ENCODE measurements at places on chromosomes 3 and 15.

- DNase-seq = peak; percentile 25
These were observed at the start of gene CCDC80 for GRCh38 chr3:112640930-112641801. Gene CCDC80 (minus strand): TSS chr3:112641143. CDS start chr3:112639905, 1,238 bp downstream.

DNA sequence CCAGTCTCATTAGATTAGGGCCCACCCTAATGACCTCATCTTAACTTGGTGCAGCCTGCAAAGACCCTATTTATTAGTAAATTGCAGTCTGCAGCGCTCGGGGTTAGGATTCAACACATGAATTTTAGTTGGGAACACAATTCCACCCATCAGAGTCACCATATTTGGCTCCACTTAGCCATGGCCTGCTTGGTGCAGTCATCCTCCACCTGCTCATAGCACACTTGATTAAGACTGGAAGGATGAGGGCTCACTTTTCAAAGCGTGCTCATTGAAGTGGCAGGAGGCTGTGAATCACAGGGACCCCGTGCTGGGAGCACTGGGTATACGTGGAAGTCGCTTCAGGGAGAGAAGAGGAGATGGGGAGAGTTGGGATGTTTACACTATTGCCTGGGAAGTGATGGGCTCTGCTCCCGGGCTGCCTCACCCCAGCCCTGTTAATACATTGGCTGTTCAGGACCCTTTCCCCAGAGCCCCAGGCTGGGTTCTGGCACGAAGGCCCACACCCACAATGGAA, 68.2 kb downstream of the ASB7 start:
- no peak for DNase-seq

- DNase-seq = no peak
These were observed 8.1 kb downstream of the SEMA7A start for GRCh38 chr15:74425630-74426029.

DNA sequence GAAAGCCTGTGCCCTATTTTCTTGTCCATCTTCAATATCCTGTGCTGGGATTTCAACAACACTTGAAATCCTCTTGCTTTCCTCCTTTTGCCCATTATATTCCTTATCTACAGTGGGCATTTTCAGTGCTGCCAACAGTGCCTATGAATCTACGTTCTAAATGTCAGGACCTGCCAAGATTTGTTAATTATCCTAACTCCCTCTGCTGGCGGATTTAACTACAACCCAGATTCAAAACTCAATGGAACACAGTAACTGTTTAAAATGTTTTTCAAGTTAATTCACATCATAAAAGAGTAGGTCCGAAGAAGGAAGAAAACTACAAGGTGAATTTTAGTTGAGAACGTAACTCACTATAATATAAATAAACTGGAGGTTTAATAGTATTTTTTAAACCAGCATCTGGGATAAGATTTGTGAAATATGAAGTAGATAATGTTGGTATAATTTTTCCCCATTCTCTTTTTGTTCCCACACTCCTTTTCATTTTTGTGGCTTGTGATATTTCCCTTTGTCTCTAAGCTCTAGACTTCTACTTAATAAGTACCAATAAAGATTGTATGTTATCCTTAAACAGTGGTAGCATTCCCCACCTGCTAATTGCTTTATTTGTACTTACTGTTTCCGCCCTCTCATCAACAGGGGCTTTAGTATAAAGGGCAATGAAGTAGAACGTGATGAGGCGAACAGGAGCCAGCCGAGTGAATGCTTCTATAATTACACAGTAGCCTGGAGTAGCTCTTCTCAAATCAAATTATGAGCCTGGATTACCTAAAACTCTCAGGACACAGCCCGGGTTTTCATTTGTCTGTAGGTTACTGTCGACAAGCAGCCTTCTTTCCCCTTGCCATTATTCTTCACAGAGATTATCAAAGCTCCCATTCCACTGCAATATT, 302.5 kb upstream of the ATP11B start:
- peak; percentile 78 for DNase-seq

- no peak for DNase-seq
These were observed 189.8 kb upstream of the PROK2 start for GRCh38 chr3:71974786-71975185.

DNA sequence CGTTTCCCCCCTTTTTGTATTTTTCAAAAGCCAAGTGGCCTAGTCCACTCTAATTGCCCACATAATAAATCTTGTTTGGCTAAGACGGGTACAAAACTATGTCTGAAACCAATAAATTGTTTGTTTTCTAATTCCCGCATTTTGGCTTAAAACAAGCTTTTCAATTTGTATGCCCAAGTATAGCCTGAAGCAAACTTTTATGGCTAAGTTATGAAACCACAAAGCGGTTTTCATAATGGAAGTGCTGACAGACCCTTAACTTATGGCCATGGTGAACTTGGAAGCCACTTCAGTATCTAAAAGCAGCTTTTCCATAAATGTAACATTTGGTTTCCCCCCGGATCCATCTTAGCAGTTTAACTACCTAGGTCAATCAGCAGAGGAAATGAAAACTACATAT, 29.9 kb upstream of the POLR2M start:
- DNase-seq = no peak

DNA sequence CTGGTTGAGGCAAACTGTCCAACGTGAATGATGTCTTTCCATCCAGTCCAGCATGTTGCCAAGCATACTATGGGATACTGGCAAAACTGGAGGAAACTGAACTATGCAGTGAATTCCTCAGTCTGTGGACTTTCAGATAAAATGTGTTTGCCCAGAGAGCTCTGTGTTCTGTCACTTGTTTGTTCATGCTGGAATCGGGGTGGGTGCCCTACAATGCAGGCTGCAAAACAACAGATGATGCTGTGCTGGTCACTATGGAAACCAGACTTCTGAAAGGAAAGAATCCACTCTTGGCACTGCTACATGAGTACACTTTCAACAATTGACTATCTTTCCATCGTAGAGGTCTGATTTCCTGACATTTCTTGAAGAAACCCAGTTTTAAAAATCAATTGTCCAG, 272.5 kb upstream of the ARHGEF26 start:
- DNase-seq = no peak

GRCh38 chr15:52680041-52680391, 828 bp upstream of the ATOSA start:
- DNase-seq = peak; percentile 80

- no peak for DNase-seq
These were observed 17.5 kb downstream of the PLA2G4F start for GRCh38 chr15:42138968-42139386.

DNA sequence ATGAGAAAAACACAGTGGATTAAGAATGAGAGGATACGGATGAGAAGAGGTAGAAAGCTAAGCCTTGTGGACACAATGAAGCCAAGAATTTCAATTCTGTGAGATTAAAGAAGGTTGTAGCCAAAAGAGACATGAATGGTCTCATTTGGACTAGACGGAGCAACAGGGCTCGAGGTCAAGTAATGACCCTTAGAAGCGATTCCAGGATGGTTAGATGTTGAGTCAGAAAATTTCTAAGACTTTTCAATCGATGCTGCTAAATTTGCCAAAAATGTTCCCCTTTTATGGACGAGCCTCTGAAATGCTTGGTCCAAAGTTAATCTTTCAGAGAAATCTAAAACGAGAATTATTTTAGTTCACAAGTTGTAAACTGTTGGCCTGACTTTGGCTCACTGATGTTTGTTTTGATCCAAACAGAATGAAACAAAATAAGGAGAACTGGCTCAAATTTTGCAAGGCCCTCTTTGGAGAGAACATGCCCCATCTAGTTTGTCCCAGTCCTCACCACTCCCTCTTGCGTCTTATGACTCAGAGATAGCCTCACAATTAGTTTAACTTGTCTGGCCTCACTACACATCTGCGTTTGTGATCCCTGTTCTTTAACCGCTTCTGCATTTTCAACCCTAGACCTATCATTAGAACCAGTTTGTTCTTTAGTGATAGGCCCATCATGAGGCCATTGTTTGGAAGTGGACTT, 235.5 kb downstream of the PDZRN3 start:
- no peak for DNase-seq

DNA sequence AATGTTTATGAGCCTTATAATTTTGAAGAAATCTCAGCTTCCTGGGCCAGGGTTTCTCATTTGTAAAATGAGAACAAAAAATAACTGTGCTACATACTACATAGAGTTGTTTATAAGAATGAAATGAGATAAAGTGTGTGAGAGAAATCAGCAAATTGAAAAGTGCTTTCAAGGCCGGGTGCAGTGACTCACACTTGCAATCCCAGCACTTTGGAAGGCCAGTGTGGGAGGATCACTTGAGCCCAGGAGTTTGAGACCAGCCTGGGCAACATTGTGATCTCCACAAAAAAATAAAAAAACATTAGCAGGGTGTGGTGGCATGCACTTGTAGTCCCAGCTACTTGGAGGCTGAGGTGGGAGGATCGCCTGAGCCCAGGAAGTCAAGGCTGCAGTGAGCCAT, 22.4 kb downstream of the FOXB1 start:
- no peak for DNase-seq

DNA sequence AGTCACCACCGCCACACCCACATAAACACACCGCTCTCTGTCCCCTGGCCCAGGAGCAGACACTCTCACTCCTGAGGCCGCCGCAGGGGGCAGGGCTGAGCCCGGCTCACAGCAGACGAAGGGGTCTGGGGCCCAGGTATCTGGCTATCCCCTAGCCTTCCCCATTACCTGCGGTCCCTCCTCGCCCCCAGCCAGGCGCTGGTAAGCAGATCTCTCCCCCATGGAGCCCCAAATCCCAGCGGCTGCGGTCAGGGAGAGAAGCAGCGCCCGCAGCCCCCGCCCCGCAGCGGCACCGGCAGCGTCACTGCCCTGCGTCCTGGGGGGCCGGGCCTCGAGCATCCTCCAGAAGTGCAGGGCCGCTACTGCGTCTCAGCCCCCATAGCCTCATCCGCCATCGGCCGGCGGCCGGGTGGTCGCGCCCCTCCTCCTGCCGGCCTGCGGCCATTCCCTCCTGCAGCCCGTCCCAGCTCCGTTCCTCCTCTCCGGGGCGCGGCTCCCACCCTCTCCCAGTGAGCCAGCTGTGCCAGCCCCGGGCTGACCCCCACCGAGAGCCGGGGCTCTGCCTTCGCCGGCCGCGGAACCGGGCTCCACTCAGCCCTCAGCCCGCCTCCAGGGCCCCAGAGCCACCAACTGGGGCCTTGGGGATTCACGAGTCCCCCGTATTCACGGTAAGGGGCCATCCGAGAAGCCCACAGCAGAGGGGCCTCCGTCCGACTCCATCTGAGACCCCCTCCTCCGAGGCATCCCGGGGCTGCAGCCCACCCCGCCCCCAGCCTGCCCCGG, 13.1 kb downstream of the TNK2 start:
- DNase-seq = peak; percentile 89

DNA sequence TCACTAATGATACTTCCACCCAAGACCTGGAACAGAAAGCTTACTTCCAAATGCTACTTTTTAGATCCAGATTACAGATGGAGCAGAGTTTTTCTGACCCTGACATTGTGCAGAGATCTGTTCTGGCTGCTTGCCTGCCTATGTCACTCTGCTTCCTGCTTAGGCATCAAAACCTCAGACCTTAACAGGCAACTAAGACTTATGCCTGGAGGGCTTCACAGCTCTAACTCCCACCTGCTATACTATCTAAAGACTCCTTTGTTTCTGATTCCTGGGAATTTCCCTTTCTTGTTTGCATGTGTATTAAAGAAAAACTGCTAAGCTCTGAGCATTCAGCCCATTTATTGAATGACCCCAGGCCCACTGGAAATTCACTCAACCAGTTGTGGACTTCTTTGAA, 157.4 kb upstream of the NPHP3 start:
- DNase-seq = no peak

GRCh38 chr3:154794391-154794790, 285.7 kb upstream of the MME start:
- no peak for DNase-seq

GRCh38 chr15:83410532-83410931, 36.6 kb upstream of the SH3GL3 start:
- no peak for DNase-seq

- peak; percentile 58 for DNase-seq
These were observed 59.3 kb upstream of the CHMP2B start for GRCh38 chr3:87167628-87168456.

DNA sequence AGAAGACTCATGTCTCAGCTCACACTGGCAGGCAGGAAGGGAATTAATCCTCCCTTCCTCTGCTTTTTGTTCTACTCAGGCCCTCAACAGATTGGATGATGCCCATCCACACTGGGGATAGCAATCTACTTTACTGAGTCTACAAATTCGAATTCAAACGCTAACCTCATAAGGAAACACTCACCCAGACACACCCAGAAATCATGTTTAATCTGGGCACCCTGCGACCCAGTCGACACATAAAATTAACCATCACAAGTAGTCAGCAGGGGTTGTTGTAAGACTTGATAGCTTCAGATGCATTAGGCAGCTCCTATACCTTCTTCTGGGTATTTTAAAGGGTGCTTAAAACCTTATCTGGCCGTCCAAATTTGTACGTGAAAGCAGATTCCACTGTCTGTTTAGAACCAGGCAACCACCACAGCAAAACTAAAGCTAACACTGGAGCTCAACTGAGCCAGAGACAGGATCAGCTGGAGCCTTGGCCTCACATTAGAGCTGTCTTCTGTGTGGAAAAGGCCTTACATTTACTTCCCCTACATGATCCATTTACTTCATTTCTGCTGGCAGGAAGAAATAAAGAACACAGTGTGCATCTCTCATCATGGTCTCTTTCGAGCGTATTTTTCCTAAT, 407.3 kb upstream of the PPP2R3A start:
- no peak for DNase-seq

DNA sequence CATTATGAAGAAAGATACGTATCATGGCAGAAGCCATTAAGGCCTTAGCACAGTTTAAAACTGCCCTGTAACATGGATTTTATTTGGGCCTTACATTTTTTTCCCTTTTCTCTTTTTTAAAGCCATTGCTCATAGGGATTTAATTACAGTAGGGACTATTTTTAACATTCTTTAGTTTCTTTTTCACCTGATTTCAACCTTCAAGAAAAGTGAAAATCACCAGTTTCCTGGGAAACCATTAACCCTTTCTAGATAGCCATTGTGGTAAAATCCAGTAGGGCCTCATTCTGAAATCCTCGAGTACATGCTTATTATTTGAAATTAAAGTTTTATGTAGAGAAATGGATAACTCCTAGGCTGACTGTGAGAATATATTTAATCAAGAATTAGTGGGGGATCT, 3.1 kb downstream of the SPRED1 start:
- no peak for DNase-seq

DNA sequence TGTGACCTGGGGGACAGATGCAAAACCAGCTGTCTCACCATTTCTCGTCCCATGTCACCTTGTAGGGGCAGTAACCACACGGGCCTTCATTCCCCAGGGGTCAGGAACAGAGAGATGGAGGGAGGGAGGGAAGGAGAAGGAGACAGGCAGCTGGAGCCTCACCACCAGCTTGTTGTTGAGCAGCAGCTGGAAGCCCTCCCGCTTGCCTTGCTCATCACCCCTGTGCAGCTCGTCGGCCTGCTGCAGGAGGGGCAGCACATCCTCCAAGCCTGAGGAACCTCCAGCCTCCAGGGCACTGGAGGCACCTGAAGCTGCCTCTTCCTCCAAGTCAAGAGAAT, 10.3 kb downstream of the RMDN3 start:
- DNase-seq = no peak

All from NAMALWA (cell line).